ENCODE measurements at places on chromosomes 13 and 19.

GRCh38 chr13:91824416-91824815, 426.0 kb downstream of the GPC5 start:
- DNase-seq, result no peak

DNA sequence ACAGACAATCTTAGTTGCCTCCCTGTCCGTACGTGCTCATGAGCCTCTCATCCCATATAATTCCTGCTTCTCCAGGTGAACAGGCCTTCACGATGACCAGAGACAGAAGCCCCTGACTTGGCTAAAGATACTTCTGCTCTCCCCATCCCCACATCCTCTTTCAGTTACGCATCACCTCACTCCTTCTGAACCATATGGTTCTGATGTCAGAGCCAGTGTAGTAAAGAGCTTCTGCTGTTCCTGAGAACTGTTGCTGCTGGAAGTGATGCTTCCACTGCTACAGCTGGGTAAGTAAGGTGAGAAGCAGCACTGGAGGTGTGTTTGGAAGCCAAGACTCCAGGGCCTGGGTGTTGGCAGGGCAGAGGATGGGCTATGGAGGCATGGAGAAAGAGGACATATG, 12.9 kb downstream of the SIGLECL1 start:
- no peak for DNase-seq

DNA sequence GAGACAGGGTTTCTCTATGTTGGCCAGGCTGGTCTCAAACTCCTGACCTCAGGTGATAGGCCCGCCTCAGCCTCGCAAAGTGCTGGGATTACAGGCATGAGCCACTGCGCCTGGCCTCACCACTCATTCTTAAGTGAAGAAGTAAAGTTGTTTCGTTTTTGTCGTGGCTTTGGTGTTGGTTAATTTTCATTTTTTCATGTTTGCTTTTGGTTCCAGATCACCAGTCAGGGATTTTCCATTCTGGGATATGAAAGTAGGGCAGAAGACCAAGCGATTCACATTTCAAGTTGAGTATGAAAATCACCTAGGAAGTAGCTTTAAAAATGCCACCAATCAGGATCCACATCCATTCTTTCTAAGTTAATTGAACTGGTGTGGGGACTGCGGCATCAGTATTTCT, 289.9 kb downstream of the DIAPH3 start:
- no peak for DNase-seq

GRCh38 chr13:109412283-109412901, 374.0 kb downstream of the IRS2 start:
- no peak for DNase-seq
